Activated CD4-positive, alpha-beta T cell treated with anti-CD3 and anti-CD28 coated beads, Interleukin-2, amount 10 ng/mL, durations not matched to agents 7 days and 5 days (primary cell): ENCODE measurements at places on chromosomes 12 and 14. TPM values are rescaled to one million over a fixed set of nuclear protein-coding genes. Genes with fewer than 3 reads are reported as not detected.

The DAO gene
- not detected for total RNA-seq

The SIX4 gene
- total RNA-seq, result 0.08 TPM

DNA sequence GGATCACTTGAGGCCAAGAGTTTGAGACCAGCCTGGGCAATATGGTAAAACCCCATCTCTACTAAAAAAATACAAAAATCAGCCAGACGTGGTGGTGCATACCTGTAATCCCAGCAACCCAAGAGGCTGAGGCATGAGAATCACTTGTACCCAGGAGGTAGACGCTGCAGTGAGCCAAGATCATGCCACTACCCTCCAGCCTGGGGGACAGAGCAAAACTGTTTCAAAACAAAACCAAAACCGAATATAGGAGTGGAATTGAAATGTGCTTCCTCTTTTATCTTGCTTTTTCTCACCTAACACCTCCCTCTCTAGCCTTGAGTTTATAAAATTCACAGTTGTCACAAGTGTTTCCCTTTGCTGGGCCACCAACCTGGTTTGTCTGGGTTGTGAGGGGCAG, 181.9 kb downstream of the PAH start:
- DNase-seq, result no peak

DNA sequence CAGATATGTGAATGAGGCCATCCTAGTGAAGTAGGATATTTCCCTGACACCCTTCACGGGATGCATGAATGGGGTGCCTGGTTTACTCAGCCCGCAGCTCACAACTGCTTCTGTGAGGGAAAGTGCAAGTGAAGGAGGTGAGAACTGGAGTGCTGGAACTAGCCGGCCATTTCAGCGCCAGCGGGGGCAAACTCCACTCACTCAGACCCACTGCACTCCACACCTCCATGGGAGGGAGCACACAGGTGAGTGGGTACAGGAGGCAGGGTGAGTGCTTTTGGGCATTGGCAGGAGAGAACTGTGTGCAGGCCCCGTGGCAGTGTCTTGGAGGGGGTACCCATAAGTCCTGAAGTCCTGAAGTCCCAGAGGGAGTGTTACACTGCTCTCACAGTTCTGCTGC, 1008.4 kb downstream of the SLC6A15 start:
- DNase-seq, result no peak

GRCh38 chr12:126337556-126338441, 1272.6 kb downstream of the AACS start:
- DNase-seq, result no peak

GRCh38 chr14:61866932-61867920, 105.0 kb downstream of the SNAPC1 start:
- DNase-seq, result no peak
